ENCODE measurements at places on chromosomes 6 and 20.

- no peak for DNase-seq
These were observed 33.0 kb downstream of the NUP153 start for GRCh38 chr6:17673543-17674254.

GRCh38 chr6:87723170-87724078 lies 21.4 kb upstream of the AKIRIN2 start:
- DNase-seq, result peak; percentile 91

- no peak for DNase-seq
These were observed 118.8 kb downstream of the ZMYND8 start for GRCh38 chr20:47237715-47238114.

DNA sequence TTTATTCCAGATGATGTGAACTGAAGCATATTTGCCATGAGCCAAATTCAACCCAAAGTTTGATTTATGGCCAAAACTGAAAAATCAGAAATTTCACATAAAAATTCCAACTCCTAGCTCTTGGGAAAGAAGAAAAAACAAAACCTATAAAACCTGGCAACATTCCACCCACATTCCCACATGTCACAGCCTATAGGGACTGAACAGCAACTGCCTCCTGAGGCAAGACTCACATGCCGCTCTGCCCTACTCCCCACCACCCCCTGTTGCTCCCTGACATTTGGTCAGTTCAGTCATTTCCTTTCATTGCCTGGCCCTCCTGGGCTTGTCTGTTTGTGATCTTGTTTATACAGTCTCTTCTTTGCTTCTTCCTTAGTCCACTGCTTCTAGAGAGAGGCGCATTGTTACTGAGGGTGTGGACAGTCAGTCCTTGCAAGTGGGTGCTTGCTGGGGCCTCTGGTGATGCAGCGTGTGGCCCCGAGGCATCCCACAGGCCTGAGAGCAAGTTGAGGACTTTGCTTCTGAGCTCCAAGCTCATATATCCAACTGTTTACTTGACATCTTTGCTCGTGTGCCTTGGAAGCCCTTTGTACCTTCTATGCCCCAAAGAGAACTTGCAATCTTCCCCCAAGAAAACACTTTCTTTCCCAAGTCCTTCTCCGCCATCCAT lies 31.4 kb downstream of the NFATC2 start:
- DNase-seq, result no peak

DNA sequence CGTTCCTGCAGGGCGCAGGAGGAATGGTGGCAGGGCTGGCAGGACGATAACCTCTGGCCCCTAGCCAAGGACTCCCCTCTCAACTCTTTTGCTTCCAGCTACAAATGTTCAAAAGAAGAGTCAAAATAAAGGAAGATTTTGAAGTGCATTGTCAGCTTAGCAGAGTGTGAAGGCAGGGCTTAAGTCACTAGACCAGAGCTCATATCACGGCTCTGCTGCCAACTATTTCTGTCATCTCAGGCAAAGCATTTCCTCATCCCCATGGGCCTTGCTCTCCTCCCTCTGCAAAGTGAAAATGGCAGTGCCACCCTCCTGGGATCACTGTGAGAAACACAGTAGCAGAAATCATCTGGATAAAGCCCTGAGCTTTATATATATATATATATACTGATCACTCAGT lies 36.7 kb downstream of the CFAP61 start:
- DNase-seq, result no peak

GRCh38 chr20:50708845-50709635 lies 17.7 kb upstream of the RIPOR3 start:
- DNase-seq, result no peak

GRCh38 chr6:43334466-43335095 lies 26.0 kb upstream of the CRIP3 start:
- peak; percentile 33 for DNase-seq

DNA sequence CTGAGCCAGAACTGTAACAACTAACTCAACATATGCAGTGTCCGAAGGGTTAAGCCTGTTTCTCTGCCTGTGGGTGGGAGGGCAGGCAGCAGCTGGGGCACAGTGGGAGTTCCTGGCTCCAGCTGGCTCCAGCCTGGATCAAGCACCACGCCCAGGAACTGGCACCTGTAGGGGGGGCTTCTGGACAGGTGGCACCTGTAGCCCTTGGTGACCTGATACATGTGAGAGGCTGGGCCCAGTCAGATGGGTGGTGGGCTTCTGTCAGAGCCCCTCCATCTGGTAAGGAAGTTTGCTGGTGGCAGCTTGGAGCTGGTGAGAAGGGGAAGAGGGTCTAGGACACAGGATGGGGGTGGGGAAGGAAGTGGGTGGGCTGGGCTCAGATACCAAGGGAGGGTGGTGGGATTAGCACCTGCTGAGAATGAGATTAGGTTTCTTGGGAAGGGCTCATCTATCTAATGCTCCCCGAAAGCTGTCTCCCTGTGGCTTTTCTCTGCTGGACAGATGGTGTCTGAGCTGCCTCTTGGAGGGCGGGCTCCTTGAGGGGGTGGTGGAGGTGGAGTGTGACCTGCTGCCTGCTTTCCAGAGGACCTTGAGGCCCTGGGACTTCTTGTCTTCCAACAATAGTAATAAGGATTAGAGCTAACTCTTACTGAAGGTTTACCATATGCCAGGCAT lies 28.5 kb downstream of the BCL2L1 start:
- DNase-seq, result peak; percentile 40

GRCh38 chr6:21143645-21144044 lies 449.9 kb upstream of the SOX4 start:
- no peak for DNase-seq

DNA sequence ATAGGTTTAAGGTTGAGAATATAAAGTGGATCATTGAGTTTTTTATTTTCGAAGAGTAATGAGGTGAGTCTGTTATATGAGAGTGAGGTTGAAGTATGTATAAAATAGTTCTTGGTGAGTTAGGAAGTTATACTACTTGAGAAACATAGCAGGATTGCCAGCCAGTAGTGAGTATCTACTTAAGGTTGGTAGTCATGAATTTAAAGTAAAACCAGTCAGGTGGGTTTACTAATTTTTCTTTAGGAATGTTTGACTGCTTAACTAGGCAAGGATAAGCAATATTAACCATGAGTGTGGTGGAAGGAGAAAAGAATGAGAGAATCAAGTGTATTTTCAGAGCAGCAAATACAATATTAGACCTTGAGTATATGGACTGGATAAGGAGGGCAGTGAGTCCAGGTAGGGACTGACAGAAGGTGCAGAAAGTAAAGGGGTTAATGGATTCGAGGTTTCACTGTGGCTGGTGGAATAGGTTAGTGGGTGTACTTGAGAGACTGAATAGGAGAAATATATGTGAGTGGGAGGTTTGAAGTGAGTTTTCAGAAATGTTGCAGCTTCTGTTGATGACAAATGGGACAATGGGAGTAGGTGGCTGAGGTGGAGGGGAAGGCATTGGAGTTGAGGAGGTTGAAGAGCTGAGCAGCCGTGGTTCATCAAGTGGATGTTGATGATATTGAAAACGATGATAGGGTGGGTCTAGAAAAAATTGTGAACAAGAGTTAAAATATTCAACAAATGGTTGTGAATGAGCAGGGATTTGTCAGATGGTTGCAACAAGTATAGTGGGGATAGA lies 232.5 kb upstream of the ASCC3 start:
- DNase-seq, result no peak

- no peak for DNase-seq
These were observed 185.3 kb downstream of the PKHD1 start for GRCh38 chr6:51901766-51902764.

- no peak for DNase-seq
These were observed 25.2 kb downstream of the GPX6 start for GRCh38 chr6:28490205-28490890.

DNA sequence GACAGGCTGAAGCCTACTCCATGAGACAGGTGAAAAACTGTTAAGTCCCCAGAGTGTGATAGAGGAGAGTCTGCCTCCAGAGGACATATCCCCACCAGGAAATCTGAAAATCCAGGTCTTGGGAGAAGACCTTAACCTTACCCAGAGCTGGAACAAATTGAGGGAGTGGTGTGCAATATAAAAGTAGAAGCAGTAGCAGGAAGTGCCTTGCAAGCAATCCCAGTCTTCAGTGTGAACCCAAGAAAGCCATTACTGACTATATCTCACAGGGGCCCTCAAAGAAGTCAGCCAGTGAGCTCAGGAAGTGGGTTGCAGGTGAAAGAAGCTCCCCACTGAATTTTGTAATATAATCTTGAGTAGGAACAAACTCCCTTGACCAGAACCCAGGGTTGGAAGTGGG lies 41.9 kb upstream of the PKIB start:
- no peak for DNase-seq

DNA sequence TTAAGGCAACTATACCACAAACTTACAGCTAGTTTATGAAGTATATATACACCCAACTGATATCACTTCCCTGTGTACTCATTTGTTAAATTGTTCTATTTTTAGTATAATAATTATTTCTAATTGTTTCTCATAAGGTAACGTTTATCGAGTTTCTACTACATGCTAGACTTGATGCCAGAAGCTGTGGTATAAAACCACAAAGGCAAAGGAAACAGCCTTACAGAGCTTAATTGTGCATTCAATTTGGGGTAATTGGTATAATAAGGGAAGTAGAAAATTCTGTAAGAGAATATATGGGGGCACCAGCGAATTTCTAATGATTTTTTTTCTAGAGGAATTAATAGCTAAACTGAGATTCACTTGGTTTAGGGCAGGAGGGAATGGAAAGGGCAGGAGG lies 183.9 kb downstream of the GRM1 start:
- DNase-seq, result no peak

GRCh38 chr6:85364344-85364743 lies 85.5 kb upstream of the NT5E start:
- no peak for DNase-seq

DNA sequence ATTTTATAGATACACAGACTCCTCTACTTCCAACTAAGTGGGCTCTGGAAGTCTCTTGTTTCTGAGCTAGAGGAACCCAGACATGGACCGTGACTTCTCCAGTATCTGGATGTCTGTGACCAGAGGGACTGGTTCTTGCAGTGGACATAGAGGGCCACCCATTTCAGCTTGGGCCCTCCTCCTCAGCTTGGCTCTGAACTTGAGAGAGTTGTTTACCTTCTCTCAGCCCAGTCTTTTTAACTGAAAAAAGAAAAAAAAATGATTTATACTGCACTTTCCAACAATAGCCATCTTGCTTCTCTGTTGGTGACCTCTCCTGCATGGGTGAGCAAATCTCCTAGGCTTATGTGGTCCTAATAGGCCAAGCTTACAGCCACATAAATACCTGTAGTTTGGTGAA lies 60.3 kb upstream of the TMEM181 start:
- DNase-seq, result no peak
